ENCODE measurements at places on chromosomes 16 and 17.

DNA sequence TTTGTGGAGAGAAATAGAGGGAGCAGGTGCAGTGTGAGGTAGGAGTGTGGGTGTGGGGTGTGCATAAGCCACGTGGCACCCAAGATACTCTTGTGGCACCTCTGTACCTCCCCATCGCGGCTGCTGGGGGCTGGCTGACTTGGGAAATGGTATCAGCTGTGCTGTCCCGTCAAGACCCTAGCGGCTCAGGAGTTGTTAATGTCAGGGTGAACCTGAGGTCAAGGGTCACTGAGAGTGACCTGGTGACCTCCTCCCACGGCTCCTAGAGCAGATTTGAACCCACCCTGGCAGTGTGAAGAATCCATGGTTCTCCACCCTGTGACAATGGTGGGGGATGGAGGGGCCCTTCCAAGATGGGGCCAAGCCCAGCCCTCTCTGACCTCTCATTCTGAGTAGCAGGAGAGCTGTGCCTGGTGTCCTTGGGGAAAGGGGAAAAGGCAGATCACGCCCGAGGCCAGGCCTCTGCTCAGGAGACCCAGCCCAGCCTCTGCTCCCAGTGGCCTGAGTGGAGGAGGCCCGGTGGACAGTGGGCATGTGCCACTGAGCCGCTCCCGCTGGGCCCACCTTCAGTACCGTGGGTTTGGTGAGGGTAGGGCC, 3.0 kb upstream of the WFIKKN2 start:
- no peak for DNase-seq

GRCh38 chr17:50354776-50355175, 8.8 kb downstream of the XYLT2 start:
- no peak for DNase-seq

DNA sequence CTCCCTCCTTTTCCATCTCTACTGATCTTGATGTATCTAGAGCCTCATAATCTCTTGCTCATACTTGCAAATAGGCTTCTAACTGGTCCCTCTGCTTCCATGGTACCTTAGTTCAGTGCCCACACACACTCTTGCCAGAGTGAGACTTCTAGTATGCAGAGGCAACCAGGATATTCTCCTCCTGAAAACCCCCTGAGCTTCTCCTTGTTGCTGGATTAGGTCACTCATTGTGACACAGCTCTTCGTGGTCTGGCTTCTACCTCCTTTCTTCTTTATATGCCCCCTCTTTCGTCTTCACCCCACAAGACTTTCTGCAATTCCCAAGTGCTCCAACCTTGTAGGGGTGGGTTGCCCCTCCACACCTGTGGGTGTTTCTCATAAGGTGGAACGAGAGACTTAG, 2.5 kb upstream of the FAM20A start:
- no peak for DNase-seq

DNA sequence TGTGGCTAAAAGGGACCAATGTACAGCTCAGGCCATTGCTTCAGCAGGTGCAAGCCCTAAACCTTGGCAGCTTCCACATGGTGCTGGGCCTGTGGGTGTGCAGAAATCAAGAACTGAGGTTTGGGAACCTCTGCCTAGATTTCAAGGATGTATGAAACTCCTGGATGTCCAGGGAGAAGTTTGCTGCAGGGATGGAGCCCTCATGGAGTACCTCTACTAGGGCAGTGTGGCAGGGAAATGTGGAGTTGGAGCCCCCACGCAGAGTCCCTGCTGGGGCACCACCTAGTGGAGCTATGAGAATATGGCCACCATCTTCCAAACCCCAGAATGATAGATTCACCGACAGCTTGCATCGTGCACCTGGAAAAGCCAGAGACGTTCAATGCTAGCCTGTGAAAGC, 13.0 kb downstream of the EFCAB5 start:
- no peak for DNase-seq

GRCh38 chr16:178668-179015, 1.6 kb upstream of the HBQ1 start:
- no peak for DNase-seq

GRCh38 chr17:80624864-80625263, 80.2 kb downstream of the RPTOR start:
- DNase-seq = no peak

DNA sequence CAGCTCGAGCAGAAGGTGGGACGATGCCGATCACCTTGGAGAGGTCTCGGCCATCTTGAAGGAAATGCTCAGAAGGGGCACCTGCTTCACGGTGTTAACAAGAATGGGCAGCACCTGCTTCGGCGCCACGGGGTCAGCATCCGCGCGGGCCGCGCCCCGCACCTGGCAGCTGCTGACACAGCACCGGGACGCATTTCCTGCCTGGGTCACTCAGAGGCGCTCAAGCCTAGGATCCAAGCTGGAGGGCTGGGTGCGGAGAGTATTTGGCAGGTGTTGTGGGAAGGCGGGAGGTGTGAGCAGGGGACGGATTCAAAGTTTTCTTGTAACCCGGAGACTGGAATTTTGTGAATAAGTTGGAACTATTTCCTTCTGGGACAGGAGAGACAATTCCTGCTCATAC, 39.3 kb upstream of the AKTIP start:
- no peak for DNase-seq

DNA sequence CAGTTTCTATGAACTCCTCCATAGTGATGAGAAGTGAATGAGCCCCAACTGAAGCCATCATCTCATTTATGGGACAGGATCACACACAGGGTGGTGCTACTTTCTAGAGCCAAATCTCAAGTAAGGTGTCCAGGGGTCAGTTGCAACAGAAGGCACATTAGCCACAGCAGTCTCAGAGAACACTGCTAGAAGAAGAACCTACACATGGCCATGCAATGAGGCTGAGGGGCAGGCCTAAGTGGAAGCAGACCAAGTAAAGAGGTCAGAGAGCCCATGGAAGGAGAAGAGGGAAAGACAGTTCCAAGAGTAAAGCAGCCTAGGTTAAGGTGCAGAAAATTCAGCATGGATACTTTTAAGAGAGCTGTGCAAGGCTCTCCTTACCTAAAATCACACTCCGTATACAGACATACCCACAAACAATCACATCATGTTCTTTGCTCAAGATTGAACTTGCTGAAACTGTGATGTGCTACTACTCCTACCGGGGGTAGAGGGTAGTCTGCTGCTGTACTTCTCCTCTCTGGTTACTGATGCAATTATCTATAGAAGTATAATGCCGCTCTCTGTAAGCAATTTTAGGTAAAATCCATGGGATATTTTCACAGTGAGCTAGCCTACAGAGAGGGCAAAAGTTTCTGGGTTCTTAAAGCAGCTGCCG, 1.7 kb downstream of the ABCA8 start:
- no peak for DNase-seq

GRCh38 chr17:2450016-2450650, 49.3 kb upstream of the MNT start:
- no peak for DNase-seq

GRCh38 chr17:44899074-44899782, at the start of gene EFTUD2:
Gene EFTUD2 (minus strand): TSS chr17:44899445. CDS start chr17:44894521, 4,924 bp downstream.
- DNase-seq = peak; percentile 55

DNA sequence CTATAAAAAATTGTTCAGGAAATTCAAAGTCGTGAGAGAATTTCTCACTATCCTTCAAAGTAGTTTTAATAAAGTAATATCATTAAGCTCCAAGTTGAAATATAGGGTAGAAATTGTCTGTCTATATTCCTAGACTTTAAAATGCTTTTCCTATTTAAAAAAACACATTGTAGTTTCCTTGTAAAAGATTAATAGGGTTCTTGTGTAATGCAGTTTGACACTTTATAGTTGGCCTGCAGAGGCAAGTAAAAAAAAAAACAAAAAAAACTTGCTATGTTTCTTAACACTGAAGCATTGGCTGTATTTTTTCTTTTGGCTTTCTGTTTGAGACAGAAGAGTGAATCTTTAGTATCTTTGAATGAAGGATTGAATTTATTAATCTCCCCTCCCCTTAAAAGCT, 17.4 kb downstream of the CPD start:
- no peak for DNase-seq

- no peak for DNase-seq
Observed at GRCh38 chr16:86959091-86959651, 358.0 kb downstream of the C16orf95 start.

DNA sequence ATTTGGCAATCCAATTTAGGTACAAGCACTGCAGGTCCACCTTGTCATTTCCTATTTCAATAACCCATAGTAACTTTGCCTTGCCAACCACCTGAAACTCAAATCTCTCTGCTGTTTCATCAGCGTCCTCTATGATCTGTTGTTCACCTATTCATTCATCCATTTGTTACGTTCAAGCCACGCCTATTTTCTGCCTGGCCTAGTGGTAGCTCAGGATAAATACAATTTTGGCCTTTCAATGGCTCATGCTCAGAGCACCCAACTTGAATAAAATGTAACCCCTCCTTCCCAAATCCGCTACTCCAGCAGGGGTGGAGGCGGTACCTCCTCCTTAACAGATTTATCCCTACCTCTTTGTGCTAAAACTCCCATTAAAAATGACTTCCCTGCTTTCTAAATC, 3.6 kb upstream of the FBXO47 start:
- DNase-seq = no peak

GRCh38 chr17:8921147-8921546, 44.4 kb downstream of the PIK3R5 start:
- DNase-seq = no peak

DNA sequence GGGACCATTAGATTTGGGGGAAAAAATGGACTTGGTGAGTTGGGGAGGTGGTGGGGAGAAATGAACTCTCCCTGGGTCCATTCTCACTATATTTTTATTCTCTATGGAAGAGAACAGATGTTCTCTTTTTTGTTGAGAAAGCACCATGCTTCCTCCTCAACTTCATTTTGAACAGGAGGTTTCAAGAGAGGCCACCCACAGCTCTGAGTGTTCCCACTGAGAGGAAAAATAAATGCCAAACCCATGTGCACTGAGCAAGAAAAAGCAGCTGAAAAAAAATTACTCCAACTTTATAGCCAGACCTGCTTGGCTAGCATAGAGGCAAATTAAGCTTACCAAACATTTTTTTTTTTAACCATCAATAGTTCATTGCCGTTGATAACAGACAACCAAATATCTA, 883.6 kb downstream of the KCNJ2 start:
- no peak for DNase-seq

DNA sequence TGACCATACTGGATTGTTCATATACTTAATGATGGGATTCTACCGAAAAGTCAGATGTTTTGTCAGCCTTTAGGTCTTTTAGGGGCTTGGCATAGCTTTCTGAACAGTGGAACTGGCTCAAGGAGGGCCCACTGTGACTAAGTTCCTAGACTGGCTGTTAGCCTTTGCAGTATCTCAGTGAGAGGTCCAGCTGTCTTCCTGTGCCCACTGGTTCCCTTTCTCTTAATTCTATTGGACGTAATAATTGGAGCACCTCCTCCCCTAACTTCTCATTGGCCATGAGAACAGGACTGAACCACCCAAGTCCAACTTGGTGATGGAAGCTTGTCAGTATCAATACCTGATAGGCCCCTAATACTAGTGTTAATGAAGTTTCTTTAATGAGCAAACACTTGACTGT, 13.5 kb downstream of the KPNA2 start:
- peak; percentile 28 for DNase-seq

GRCh38 chr17:8826808-8827435, 27.8 kb upstream of the MFSD6L start:
- no peak for DNase-seq

DNA sequence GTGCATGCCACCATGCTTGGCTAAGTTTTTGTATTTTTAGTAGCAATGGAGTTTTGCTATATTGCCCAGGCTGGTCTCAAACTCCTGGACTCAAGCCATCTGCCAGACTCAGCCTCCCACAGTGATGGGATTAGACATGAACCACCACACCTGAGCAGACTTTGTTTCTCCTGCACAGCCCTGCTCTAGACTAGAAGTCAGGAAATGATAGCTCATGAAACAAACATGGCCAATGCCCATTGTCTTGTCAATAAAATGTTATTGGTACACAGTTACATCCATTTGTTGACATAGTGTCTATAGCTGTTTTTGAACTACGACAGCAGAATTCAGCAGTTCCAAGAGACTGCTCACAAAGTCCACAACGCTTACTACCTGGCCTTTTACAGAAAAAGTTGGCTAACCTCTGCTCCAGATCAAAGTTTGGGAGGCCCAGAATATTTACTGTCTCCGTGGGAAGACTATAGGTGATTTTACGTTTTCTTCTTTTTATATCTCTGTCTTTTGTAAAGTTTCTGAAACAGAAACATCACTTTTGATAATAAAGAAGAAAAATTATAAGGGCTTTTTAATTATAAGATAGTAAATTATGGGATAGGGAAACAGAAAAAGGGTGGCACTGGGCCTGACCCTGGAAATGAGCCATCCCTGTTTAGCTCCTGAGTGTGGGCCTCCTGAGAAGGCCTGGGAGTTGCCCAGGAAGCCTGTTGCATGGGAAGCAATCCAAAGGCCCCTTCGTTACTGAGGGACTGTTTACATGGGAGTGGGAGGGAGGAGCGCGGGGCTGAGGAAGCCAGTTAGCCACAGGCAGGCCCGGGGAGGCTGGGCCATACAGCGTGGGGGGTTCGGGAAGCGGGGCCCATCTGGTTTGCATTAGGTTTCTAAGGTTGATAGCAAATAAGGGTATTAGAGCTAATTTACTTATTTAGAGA, 201.5 kb downstream of the IRF8 start:
- DNase-seq = no peak

DNA sequence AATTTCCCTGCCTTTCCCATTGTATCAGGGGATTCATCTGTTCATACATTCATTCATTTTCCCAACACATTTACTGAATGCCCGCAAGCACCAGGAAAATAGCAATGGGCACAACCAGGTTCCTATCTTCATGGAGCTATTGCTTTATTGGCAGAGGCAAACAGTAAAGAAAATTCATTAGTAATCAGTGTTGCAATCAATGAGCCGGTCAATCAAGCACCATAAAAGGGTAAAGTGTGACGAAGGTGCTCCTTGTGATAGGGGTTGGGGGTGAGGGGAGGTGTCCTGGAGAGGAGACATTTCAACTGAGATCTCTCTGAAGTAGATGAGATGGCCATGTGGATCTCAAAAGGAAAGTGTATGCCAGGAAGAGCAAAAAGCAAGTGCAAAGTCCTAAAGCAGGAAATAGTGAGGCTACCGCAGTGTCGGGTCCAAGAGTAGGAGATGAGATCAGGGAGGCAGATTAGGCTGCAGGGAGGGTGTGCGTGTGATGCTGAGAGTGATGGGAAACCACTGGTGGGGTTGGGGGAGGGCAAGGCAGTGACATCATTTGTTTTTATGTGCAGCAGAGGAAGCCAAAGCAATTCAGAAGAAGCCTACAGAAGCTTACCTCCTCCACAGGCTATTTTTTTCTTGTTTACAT, 28.4 kb downstream of the CDH13 start:
- DNase-seq = no peak

DNA sequence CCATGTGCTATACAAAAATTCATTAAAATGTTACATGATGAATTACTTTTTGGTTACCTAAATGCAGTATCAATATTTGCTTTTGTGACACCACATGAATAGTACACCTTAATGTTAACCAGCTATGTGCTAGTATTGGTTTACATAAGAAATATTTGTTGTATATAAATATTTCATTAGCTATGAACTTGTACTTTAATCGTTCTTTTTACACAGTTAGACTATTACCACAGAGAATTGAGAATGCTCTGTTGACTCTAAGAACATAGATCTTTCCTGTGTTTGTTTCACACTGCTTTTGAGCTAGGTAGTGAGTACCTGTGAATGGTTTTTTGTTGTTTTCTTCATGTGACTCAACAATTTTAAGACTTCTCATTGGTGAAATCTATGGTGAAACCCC, 93.4 kb downstream of the KANSL1 start:
- DNase-seq = no peak

- no peak for DNase-seq
Observed at GRCh38 chr17:57672971-57673370, 72.1 kb downstream of the CCDC182 start.
